Activated T-cell treated with anti-CD3 and anti-CD28 coated beads, Interleukin-2, amount 50 U/mL, for 4 hours (primary cell): ENCODE measurements at places on chromosomes 7 and 10.

DNA sequence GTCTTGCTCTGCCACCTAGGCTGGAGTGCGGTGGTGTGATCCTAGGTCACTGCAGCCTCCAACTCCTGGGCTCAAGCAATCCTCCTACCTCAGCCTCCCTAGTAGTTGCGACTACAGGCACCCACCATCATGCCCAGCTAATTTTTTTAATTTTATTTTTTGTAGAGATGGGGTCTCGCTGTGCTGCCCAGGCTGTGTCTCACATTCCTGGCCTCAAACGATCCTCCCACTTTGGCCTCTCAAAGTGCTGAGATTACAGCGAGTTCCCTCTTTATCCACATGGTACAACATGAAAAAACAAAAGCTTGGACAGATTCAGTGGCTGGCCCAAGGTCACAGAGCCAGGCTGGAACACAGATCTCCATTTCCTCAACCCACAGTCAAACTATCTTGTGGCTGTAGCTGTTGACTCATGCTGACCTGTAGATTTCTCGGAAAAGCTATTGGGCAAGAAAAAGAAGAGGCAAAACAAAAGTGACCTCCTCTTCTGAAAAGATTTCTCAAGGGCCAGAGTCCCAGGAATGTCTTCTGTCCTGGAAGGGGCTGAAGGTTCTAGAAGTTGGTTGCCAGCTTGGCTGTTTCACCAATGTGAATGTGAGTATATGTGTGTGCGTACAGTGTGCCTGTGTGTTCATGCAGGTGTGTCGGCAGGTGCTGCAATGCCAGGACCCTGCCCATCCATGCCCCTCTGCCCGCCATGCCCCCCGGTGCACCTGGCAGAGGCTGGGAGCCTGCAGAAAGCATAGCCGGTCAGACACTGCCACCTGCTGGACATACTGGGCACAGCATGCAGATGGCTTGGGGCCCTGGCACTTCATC is 28.4 kb downstream of the TMEM130 start:
- DNase-seq = peak; percentile 68

DNA sequence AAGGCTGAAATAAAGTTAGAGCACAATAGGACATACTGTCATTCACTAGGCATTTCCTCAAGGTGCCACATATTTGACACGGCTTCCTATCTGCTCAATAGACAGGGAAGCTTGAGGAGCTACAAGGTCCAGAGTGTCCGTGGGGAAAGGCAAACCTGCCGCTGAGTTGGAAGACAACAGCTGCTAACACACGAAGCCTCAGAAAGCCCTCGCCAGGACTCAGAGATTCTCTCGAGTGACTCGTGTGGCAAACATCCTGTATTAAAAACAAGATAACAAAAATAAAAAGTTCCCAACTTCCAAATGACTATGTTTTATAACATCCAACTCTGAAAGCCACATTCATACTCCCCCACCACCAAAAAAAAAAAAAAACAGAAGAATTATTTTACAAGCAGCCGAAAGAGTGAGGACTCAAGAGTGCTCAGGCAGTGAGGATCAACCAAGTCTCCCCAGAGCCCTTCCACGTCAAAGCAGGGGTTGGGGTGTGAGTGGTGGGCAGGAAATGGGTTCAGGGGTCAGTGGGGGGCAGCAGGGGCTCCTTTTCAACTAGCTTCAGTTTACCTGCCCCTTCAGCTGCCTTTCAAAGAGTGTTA is 67.6 kb downstream of the STK17A start:
- no peak for DNase-seq

DNA sequence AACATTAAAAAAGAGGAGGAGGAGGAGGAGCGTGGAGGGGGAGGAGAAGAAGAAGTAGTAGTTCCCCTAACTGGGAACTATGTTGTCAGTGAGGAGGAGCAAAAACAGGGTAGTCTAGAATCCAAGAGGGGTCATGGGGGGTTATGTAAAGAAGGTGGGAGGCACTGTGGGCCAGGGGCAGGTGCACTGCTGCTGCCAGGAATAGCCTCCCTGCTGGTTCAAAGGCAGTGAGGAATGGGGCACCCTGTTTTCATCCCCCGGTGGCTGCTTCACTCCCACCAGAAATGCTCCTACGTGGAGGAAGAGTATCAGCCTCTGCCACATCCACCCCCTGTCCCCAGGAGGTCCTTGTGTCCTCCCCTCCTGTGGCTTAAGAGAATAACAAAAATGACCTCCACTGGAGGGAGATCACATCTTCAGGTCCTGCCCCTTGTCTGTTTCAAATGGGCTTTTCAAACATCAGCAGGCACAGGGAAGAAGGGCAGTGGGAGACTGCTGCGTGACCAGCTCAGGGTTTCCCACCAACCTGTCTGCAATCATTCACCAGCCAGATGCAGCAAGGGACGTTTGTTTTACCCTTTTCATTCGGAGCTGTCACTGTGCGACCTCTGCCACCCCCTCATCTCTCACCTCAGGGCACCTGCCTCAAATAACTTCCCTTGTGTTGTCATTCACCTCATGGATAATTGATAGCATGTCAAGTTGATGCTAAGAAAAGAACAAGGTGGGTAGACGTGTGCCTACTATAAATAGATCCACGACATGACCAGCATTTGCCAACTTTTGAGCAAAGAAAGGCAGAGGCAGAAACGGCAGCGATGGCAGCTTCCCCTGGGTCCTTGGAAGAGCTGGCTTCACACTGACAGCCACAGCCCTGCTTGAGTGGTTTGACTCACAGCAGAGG is 92.6 kb downstream of the DGKI start:
- DNase-seq = no peak

DNA sequence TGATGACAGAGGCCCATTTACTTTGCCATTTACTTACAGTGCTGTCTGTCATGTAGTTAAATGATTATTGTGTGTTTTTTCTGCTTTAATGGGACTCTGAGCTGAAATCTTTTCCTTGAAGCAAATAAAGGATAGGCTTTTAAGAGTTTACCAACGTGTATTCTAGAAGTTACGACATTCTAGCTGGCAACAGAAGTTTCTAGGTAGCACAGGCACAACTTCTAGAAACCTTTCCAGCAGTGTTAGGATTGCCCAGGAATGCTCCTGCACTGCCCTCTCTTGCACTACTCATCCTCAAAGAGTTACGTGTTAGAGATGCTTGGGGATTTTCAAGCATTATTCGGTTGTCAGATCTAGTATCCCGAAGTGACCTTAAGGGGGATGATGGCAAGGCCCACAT is 42.5 kb upstream of the TMEM236 start:
- DNase-seq = no peak

DNA sequence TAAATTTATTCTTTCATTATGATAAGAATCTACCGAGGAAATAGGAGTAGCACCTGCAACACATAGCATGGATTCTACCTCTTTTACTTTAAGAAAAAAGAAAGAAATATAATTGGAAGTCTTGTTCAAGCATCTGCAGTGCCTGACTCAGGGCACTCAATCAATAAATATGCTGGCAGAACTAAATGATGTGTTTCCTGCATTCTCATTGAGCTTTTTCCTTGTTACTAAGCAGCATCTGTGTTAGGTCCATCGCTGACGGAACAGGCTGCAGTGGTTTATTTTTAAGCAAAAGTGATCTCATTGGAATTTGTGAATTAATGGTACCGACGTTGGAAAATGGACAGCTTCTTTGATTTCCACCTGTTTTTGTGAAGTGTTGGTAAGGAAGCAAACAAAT is 417.5 kb downstream of the DPP6 start:
- DNase-seq = no peak

- no peak for DNase-seq
Observed at GRCh38 chr10:32489901-32490300, 44.0 kb downstream of the CCDC7 start.

- no peak for DNase-seq
Observed at GRCh38 chr7:27784399-27785053, 44.6 kb downstream of the TAX1BP1 start.

- DNase-seq = no peak
Observed at GRCh38 chr10:111295788-111296187, 219.0 kb downstream of the ADRA2A start.

DNA sequence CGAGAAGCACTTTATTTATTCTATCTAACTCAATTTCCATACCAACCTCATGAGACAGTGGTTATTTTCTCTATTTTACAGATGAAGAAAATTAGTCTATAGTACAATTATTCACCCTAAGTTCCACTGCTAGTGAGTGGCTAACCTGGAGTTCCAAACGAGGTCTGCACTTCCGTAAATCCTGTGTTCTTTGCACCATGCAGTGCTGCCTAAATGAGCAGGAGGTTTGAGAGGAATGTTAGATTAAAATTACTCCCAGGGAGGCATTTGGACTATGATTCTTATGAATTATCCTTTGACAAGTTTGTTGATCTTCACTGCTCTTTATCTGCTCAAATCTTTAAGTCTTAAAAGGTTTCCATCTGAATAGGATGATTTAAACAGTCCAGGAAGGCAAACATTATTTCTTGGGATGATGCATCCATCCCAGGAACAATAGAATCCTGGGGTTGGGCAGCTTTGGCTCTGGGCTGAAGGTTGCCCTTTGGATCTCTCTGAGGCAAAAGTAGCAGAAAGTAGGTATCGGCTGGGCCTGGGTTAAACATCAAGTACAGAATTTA is 400.8 kb downstream of the REEP3 start:
- DNase-seq = no peak

DNA sequence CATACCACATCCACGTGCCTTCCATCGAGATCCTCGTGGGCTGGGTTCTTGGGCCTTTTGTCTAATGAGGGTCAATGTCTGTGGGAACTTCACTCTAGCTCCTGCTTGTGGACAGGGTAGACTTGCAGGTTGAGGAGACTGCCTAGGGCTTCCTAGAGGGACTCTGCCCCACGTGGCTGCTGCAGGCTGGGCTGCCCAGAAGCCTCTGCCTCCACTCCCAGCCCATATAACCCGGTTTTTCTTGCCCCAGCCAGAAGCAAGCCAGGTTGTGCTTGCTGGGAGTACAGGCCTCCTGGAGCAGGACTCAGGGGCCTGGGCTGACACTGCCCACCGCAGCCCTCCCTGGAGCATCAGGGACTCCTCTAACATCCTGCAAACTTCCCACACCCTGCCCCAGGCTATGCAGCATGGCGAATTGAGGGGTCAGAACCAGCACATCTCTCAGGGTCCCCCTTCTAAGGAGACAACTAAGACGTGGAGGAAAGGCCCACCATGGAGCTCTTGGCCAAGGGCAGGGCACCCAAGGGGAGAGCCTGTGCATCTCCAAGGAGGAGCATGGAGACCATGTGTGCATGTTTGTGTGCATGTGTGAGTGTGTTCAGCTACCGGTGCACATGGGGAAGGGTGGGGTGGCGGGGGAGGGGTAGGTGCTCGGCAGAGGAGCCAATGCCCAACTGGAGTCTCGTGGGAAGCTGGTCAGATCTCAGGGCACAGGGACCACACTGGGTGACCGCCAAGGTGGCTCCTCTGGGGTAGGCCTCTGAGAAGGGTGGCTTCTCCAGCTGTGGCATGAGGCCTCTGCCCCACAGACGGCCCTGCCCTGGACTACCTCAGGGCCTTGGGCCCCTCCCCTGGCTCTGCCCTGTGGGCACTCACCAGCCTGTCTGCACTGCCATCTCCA is 62.6 kb downstream of the RASGEF1A start:
- DNase-seq = no peak

DNA sequence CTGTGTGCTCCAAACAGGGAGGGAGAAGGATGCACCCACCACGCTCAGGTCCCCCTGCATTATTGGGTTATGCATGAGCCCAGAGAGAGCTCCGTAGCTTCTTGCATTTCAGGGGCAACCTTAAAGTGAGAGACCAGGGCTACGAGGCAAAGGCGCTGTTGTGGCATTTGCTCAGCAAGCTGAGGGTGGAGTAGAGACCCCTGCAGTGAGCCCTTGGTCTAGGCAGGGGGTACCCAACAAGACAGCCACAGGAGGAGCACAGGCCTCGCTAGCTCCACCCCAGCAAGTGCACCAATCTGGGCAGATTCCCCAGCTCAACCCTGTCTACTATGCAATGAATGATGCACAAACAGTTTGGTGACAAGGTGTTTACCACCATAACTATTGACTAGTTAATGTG is 198.4 kb downstream of the CALN1 start:
- DNase-seq = no peak

GRCh38 chr7:45990276-45990675 is 69.2 kb upstream of the IGFBP3 start:
- DNase-seq = no peak

- DNase-seq = no peak
Observed at GRCh38 chr10:91140995-91141549, 79.4 kb upstream of the PCGF5 start.

- no peak for DNase-seq
Observed at GRCh38 chr10:133079836-133080682, 7.7 kb upstream of the ADGRA1 start.

GRCh38 chr7:36469236-36469635 is 79.6 kb downstream of the ANLN start:
- no peak for DNase-seq

GRCh38 chr7:130226333-130226732 is 18.7 kb downstream of the SSMEM1 start:
- no peak for DNase-seq

DNA sequence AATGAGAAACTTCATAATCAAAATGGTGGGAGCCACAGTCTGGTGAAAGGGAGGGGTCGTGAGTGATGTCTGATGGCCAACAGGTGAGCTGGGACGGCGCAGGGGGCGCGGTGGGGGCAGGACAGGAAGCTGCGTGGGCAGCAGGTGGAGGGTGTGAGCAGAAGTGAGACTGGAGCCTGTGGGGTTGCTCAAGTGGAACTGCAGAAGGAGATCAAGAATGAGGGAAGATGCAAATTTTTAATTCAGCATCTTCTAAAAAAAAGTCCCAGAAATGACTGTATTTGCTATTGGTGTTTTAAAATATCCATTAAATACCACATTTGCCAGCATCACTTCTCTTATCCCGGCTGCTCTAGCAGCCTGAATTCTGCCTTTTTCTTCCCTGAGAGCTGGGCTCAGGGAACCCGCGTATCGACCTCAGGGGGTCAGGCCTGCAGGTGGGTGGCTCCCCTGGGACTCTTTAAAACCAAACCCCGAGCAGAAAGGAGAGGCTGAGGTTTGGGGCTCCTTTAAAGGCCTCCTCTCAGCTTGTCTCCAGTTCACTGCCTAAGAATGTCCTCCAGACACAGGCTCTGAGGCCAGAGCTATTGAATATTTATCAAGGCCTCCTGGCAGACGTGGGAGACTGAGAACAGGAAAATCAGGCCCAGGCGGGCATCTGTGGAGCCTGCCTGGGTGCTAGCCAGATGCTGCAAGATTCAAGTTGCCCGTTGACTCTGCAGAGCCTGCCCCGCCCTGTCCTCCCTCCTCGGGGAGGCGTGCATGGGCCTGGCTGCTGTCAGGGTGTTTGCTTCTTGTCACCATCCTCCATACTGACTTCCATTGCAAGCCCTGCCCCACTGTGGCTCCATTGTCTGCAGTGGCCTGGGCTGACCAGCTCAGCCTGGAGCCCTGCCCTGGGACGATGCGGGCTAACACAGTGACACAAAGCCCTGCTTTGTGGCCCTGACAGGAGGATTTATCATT is 53.9 kb downstream of the SYPL1 start:
- no peak for DNase-seq

- DNase-seq = no peak
Observed at GRCh38 chr10:12394241-12395033, 45.1 kb downstream of the CAMK1D start.

- no peak for DNase-seq
Observed at GRCh38 chr10:86365346-86366032, 1.1 kb downstream of the GRID1 start.
